Suppressor macrophage treated with lipopolysaccharide for 1 hour (primary cell): ENCODE measurements at places on chromosomes 13 and 19.

- DNase-seq = no peak
These were observed 25.5 kb downstream of the TJP3 start for GRCh38 chr19:3733549-3734309.

DNA sequence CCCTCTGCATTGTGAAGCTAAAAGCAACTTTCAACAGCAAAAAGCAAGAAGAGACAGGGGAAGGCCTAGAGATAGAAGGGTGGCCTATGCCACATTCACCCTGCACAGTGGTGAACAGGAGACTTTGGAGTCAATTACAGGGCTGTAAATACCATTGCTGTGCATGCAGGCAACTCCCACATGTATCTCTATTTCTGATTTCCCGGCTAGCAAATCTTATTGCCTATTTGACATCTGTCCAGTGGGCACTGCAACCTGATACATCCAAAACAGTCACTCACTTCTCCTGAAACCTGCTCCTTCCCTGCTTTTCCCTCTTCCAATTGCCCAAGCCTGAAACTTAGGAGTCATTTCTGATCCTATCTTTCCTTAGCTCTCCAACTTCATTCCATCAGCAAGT, 13.4 kb downstream of the RUBCNL start:
- DNase-seq = no peak

DNA sequence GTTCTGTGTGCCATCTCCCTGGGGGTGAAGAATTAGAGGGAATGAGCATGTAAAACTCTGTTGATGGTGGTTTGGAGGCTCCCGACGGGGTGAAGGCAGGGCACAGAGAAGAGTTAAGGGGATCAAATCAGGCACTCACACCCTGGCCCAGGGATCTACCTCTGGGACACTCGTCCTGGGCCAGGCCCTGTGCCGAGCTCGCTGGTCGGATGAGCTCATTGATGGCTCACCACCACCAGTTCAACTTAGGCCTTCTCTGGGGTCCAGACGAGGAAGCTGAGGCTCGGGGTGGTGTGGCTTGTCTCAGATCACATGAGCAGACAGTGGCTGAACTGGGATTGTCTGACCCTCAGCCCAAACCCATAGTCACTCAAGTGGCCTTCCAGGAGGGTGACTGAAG, 1.6 kb downstream of the NACC1 start:
- peak; percentile 83 for DNase-seq

GRCh38 chr19:39740395-39740794, 2.6 kb upstream of the CLC start:
- no peak for DNase-seq

- DNase-seq = no peak
These were observed 47.9 kb upstream of the INTS6 start for GRCh38 chr13:51500687-51501086.

DNA sequence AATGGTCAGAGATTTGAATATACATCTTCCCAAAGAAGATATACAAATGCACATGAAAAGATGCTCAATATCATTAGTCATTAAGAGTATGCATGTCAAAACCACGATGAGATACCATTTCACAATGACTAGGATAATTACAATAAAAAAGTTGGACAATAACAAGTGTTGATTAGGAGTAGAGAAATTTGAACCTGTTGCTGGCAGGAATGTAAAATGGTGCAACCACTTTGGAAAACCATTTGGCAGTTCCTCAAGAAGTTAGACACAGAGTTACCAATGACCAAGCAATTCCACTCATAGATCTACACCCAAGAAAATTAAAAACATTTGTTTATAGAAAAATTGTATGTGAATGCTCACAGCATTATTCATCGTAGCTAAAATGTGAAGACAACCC, 33.2 kb upstream of the STARD13 start:
- no peak for DNase-seq

- DNase-seq = no peak
These were observed 16.6 kb downstream of the LMO7 start for GRCh38 chr13:75652726-75653125.

DNA sequence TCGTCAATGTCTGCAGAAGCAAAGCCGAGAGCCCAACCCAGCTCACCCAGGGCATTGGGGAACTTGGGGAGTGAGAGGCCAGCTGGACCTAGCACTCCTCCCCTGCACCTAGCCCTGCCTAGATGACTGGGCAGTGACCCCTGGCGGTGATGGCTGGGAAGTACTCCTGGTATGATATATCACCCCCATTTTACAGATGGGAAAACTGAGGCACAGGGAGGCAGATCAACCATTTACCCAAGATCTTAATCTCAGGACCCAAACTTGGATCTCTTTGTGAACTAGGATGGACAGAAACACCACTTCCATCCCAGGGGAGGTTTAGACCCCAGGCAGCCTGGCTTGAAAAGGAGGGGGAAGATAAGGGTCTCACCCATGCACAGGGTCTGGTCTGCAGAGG, 43.5 kb downstream of the CCL25 start:
- no peak for DNase-seq

DNA sequence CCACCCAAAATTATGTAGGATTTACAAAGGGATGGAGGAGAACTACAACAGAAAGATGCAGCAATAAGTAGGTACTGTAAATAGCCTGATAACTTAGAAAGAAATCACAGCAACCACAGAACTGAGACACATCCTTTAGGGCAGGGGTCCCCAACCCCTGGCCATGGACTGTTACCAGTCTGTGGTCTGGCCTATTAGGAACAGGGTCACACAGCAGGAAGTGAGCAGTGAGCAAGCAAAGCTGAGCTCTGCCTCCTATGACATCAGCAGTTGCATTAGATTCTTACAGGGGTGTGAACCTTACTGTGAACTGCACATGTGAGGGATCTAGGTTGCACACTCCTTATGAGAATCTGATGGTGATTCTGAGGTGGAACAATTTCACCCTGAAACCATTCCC, 997.6 kb downstream of the DIAPH3 start:
- no peak for DNase-seq

DNA sequence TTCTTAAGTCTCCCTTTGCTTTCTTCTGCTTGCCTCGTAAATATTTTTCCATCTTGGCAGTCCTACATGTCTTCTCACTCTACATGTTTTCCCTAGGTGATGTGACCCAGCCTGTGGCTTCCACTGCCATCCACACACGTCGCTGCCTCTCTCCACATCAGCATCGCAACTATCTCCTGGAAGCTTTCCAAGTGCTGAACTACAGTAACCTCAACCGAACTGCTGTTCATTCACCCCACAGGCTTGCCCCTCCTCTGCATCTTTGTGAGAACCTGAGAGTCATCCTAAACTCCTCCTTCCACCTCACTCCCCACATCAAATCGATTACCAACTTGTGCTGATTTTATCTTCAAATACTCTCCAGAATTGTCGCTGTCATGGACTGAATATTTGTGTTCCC, 41.2 kb upstream of the USPL1 start:
- DNase-seq = no peak

DNA sequence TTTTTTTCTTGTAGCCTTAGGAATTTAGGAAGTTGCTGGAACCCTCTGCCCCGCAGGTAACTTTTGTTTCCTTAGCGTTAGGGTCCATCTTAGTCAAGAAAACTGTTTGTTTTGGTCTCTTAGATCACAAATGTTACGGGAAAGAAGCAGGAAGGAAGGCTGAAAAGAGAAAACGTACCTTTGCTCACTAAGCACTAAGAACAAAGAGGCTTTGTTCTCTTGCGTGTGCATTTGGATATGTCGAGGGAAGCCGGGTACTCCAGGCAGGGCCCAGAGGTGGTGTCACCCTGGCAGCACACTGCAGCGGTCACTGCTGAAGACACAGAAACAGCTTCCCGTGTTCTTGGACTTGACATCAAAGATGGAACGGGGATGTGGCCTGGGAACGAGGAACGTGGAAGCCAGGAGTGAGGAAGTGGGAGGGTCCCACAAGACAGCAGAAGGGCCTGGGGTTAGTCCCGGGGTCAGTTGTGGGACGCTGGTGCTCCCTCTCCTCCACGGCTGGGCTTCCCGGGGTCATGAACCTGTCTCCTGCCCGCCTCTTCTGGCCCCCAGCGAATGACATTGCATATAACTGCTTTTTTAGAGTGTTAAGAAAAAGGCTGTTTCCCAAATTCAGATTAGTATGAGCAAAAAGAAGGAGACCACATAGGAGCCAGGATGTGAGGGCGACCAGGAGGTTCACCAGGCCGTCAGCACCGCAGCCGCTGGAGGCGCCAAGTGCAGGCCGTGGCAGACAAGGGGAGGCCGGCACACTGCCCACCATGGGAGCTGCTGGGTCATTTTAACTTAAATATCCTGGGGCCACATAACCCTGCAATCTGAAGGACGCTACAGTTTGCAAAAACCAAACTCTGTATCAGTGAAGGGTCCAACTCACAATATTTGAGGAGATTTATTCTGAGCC, 31.6 kb downstream of the ATP11A start:
- no peak for DNase-seq

DNA sequence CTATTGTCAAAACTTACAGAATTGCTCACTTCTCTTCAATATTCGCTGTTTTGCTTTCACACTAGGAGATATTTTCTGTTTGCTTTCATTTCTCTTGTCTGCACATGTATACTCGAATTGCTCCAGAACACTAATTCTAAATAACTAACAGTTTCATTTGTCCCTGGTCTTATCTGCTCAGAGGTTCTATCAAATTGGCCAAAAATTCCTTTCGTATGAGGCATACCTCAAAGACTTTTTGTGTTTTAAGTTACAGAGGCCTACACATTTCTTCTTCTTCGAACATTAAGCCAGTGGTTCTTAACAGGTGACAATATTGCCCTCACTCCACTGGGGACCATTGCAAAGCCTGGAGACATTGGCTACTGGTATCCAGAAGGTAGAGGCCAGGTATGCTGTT, 1314.6 kb downstream of the EFNB2 start:
- DNase-seq = no peak

GRCh38 chr13:98751367-98751782, 1.1 kb downstream of the SLC15A1 start:
- no peak for DNase-seq

- no peak for DNase-seq
These were observed 19.8 kb downstream of the PROZ start for GRCh38 chr13:113178070-113178895.

DNA sequence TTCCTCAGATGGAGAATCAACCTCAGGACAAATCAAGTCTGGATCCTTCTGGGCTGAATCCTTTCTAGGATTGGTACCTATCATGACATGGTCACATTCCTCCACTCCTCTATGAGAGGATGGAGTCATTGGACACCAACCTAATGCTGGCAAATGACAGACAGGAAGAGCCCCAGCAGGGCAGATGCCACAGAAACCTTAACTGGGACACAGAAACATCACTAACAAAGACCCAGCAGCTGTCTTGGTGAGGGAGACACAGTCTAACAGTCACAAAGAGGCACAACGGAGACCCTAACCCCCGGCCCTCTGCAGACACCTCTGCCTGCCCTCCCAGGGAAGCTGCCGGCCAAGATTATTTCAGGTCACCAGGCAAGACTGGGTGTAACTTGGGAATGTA, 2.1 kb downstream of the ANKRD27 start:
- DNase-seq = no peak

GRCh38 chr13:49814551-49815270, 22.2 kb upstream of the KPNA3 start:
- no peak for DNase-seq

GRCh38 chr19:14563989-14564651, 7.7 kb downstream of the NDUFB7 start:
- peak; percentile 51 for DNase-seq

DNA sequence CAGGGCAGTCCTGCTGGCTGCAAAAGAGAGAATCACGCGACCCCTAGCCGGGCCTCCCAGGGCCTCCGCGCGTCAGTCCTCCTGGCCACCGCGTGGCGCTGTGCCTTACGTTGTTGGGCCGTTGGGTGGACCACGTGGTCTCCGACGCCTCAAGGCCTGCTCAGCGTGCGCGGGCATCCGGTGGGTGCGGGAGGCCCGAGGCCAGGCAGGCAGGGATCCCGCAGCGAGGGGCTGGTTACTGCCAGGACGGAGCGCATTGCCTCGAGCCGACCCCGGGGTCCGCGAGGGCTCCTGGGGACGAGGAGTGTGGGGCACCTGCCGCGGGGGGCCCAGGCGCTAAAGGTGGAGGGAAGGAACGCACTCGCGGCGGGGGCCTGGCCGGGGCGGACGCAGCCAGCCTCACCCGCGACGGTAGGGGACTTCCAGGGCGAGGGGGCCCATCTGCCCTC, at the start of gene TDRD12:
TDRD12 (plus strand) TSS at position 157 of the 449 bp plus-strand sequence. CDS start 306 bp downstream, outside the sequence.
- no peak for DNase-seq

DNA sequence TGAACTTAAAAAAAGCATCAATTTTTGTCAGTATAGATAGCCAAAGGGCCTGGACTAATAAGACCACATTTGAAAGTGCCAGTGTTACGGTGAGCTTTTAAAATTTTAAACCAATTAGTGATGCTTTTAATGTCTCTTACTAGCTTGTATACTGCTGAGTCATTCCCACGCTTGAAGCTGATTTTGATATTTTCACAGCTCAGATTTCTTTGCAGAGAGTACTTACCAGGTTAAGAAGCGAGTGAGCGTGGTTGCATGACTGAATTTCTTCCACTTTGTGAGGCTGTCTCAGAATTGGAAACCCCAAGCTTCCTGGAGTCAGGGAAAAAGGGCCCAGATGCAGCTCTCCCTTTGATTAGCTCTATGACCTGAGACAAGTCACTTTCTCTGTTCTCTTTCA, 74.5 kb upstream of the NBEA start:
- DNase-seq = no peak

DNA sequence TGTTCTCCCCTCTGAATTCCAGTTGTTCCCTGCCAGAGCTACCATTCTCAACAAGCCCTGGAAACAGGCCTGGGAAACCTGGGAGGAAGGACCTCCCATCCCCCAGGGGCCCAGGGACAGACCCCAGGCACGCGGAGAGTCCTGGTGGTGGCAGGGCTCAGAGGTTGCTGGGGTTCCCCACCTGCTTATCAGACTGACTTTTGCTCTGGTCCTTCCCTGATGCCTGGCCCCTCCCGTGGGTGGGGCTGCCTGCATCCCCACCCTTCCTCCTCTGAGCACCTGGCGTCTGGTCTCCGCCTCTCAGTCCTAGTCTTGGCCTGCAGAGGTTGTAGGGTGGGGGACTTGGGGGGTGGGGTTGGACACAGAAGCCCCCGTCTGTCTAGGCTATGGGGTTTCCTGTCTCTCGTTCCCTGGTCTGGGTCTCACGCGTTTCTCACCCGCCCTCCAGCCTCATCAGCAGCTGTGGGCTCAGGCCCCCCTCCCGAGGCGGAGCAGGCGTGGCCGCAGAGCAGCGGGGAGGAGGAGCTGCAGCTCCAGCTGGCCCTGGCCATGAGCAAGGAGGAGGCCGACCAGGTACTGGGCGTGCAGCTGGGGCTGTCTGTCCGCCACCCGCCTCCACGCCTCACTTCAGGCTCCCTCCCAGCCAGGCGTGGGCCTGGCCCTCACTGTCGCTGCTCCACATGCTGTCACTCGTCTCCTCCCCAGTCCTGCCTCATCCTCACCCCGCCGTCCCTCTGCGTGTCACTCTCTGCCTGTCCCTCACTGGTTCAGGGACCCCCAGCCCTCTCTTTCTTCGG, 13.6 kb downstream of the EPN1 start:
- no peak for DNase-seq
